ENCODE measurements at places on chromosomes 16 and 17.

GRCh38 chr16:50351116-50351515 is 17.7 kb downstream of the BRD7 start:
- no peak for DNase-seq

GRCh38 chr17:56681561-56682266 is 88.2 kb downstream of the NOG start:
- DNase-seq = no peak

GRCh38 chr17:77383613-77384608 is 243.1 kb downstream of the SEC14L1 start:
- no peak for DNase-seq

DNA sequence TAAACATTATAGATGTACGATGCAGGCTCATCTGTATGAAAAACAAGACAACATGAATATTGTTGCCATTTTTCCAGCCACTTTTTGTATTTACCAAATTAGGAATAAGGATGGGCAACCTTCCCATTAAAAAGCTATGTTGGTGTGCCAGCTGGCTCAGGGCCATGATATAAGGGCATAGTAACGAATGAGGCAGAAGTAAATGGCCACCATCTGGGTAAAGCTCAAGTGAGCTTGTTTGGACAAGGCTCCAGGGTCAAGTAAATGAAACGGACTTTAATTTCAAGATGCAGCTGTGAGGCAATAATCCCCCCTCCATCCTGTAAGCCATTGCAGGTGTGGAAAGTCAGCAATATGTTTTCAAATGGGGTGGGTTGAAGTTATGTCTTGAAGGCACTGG is 930.9 kb upstream of the CDH8 start:
- no peak for DNase-seq

GRCh38 chr17:10620823-10621222 is 36.3 kb downstream of the MYH3 start:
- DNase-seq = no peak

GRCh38 chr17:40952661-40953060 is 14.1 kb downstream of the KRT39 start:
- no peak for DNase-seq

DNA sequence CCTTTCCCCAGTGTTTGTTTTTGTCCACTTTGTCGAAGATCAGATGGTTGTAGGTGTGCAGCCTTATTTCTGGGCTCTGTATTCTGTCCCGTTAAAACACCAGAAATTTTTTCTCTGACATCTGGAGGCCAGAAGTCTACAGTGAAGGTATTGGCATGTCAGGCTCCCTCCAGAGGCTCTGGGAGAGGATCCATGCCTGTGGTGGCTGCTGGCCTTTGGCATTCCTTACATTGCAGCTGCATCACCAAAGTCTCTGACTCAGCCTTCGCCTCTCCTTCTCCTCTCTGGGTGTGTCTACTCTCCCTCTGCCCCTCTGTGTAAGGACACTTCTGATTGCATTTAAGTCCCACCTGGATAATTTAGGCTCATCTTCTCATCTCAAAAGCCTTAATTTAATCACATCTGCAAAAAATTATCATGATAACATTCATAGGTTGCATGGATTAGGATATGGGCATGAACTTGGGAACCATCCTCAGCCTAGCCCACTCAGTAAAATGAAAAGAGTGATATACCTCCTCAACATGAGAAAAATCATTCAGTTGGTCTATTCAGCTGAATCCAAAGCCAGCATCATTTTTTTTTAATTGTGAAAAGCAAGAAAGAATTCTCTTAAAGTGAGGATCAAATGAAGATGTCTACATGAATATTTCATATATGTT is 78.0 kb downstream of the MAP2K6 start:
- no peak for DNase-seq

DNA sequence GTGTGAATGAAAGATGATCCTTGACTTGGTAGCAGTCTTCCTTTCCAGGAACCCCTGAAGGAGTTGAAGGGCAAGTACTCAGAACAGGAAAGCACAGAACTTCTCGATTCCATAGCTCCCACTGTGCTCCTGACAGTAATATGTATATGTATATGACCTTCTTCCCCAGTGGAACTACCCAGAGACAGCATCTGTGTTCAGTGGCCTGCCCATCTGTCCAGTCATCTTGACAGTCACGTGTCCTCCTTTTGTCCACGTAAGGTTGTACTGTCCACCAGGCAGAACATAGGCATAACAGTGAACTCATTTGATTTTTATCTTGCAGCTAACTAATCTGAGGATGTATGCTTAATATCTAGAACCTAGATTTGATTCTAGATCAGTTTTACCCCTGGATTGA is 37.8 kb upstream of the RASL10B start:
- no peak for DNase-seq

- no peak for DNase-seq
Measured at GRCh38 chr16:70520612-70521297, 2.6 kb downstream of the COG4 start.

DNA sequence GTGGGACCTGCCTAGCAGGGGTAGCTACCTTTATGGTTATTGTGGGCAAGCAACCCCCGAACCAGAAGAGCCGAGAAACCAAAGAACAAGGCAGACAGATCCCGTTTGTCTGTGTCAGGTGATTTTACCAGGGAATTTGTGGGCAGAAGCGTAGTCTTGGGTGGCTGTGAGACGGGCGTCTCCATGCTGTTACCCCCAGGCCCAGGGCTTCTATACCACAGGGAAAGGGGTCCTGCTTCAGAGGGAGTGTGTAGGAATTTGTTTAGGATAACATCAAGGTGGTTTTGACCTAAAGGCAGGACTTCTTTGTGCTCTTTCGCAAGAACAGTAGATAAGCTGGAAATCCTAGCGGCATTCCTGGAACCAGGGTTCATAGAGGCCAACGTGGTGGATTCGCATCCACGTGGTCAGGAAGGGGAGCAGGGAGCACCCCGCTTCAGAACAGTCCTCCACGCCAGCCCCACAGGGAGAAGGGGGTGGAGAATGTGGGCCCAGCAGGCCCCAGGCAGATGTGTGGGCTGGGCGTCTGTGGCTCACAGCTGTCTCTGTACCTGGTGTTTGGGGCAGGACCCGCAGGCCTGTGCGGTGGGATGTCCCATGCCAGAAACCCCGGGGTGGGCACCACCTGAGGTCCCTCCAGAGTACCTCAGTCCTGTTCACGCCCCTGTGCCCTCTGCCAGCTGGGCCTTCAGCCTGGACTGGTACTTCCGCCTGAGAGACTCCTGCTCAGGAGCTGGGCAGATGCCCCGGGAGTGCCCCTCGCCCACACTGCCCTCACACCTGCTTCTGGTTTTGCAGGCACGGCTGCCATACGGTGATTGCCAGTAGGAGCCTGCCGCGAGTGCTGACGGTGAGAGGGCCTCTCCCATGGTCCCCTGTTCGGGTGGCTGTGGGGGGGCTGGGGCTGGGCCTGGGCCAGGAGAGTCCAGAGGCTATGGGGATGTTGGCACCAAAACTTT is 4.1 kb downstream of the DECR2 start:
- no peak for DNase-seq

GRCh38 chr16:67664258-67664657 is 2.3 kb downstream of the ENKD1 start:
- DNase-seq = no peak

DNA sequence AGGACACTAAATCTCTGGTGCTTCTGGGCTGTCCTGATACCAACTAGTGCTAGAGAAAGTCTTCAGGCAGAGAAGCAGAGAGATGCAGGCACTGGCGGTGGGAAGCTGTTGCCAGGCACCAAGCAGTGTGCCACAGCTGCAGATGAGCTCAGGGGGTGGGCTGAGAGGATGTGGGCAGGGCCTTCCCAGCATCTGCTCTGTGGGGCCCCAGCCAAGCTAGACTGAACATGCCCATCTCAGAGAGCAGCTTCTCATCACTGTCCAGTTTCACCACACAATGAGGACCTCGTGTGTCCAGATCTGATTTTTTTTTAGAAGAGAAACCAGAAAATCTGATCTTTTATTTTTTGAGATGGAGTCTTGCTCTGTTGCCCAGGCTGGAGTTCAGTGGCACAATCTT is 17.1 kb downstream of the PSKH1 start:
- DNase-seq = peak; percentile 50

GRCh38 chr17:33521784-33522183 is 228.7 kb upstream of the ASIC2 start:
- peak; percentile 4 for DNase-seq

GRCh38 chr16:87837627-87838289 is 31.5 kb downstream of the SLC7A5 start:
- DNase-seq = no peak

GRCh38 chr17:44956998-44957981 is 9.7 kb upstream of the KIF18B start:
- DNase-seq = no peak

GRCh38 chr16:15946257-15947044 is 3.0 kb upstream of the ABCC1 start:
- no peak for DNase-seq

DNA sequence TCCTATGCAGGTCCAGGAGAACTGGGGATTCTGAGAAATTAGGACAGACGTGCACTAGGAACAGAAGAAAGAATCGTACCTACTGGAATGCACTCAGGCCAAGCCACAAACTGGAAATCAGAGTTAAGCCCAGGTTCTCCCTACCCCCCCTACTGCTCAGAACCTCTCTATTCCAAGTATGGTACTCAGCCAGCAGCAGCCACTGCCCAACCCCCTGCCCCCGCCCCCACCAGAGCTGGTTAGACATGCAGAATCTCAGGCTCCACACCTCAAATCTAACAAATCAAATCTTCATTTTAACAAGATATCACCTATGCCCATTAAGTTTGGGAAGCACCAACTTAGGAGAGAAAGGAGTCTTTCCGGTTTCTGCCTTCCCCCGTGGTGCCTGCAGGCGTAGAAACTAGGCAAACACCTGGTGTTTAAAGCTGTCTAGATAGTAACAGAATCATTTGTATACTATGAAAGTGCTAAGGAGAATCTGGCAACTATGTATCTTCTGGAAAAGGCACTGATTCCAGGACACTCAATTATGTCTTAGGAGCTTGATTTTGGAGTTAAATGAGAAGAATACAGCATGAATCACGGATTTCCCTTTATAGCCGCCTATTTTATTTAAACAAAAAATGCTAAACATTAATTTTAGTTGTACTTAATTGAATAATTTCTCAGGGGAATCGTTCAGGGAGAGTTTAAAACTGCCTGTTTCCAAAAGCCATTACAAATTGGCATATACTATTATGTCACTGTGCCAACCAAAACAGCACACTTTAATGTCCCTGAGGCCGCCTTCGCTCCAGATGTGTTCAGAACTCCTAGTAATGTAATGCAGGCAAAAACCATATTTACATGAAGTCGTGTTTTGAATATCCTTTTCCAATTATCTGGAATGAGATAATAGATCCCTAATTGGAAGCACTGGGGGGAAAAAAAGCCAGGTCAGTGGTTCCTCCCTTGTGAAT is 166.5 kb downstream of the STX8 start:
- no peak for DNase-seq

DNA sequence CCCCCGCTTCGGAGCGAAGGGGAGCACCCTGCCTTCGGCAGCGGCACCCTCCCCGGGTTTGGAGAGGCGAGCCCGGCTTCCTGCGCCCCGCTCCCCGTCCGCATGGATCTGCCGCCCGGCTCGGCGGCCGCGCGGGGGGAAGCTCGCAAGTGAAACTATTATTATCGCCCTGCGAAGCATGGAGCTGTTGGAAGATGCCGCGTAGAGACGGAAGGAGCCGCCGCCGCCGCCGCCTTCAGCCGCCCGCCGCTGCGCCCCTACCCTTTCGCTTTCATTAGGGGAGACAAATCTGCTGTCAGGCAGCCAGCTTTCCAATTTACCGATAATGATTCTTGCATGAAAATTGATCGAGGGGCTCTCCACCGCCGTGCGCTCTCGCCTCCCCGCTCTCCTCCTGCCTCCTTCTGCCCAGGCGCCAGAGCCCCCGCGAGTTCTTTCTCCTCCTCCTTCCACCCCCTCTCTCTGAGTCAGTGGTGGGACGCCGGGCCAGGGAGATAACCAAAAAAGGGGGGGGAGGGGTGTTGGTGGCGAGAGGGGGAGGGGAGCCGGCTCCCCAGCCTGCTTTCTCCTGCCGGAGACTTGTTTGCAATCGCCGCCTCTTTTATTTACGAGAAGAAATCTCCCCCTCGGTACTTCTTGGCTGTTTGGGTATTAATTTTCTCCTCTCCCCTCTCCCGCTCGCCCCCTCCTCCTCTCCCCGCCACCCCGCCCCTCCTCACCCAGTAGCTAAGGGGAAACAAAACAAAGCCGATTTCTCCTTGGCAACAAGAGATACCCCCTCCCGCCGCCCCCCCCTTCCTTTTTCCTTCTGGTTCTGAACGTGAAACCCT is 58.0 kb upstream of the GSE1 start:
- DNase-seq = peak; percentile 53

GRCh38 chr16:9447195-9447551 is 355.7 kb downstream of the HAPSTR1 start:
- no peak for DNase-seq

- DNase-seq = no peak
Measured at GRCh38 chr16:9906218-9906617, 276.0 kb downstream of the GRIN2A start.

GRCh38 chr17:63402431-63403212 is 43.5 kb downstream of the CYB561 start:
- DNase-seq = no peak

DNA sequence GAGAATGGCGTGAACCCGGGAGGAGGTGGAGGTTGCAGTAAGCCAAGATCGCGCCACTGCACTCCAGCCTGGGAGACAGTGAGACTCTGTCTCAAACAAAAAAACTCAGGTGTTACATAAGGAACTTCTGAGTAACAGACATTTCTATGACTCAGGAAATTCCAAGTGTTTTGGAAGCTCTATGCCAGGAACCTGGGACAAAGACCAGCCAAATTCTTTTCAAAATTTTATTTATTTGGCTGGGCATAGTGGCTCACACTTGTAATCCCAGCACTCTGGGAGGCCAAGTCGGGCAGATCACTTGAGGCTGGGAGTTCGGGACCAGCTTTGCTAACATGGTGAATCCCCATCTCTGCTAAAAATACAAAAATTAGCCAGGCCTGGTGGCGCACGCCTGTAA is 5.2 kb upstream of the SH2B1 start:
- no peak for DNase-seq

GRCh38 chr16:20880867-20881502 is 19.2 kb downstream of the DCUN1D3 start:
- DNase-seq = no peak

GRCh38 chr17:9028202-9028987 is 7.1 kb downstream of the NTN1 start:
- DNase-seq = no peak

DNA sequence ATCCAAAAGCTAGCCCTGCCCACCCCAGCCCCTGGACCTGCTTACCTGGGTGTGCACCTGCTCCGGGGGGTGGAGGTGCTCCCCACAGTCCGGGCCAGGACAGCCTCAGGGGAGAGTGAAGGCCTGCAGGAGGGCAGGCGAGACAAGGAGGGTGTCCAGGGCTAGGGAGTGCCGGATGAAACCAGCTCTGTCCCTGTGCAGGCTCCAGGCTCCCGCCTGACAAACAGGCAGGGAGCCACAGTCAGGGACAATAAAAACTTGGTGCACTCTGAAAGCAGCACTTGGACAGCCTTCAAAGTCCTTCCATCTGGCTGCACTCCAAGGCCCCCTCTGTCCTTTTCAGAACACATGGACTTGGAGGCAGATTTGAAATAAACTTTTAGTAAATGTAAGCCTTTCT is 3.9 kb downstream of the PAQR4 start:
- no peak for DNase-seq

DNA sequence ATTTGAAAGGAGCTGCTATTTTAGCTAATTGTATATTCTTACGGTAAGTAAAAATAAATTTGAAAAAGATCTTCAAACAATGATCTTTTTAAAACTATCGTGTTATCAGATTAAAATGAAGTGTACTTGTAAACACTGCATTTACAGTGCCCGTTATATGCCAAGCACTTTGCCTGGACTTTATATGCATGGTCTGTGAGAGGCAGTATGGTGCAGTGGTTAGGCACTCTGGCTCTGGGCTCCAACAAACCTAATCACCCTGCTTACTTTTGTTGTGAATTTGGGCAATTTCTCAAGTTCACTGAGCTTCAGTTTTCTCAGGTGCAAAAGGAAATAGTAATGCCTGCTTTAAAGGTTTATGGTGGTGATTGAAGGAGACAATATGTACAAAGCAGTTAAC is 1.4 kb downstream of the PMP22 start:
- DNase-seq = no peak

Data from OCI-LY7 (cell line).